NCI-H510A (cell line): ENCODE measurements at places on chromosomes 5 and 9.

DNA sequence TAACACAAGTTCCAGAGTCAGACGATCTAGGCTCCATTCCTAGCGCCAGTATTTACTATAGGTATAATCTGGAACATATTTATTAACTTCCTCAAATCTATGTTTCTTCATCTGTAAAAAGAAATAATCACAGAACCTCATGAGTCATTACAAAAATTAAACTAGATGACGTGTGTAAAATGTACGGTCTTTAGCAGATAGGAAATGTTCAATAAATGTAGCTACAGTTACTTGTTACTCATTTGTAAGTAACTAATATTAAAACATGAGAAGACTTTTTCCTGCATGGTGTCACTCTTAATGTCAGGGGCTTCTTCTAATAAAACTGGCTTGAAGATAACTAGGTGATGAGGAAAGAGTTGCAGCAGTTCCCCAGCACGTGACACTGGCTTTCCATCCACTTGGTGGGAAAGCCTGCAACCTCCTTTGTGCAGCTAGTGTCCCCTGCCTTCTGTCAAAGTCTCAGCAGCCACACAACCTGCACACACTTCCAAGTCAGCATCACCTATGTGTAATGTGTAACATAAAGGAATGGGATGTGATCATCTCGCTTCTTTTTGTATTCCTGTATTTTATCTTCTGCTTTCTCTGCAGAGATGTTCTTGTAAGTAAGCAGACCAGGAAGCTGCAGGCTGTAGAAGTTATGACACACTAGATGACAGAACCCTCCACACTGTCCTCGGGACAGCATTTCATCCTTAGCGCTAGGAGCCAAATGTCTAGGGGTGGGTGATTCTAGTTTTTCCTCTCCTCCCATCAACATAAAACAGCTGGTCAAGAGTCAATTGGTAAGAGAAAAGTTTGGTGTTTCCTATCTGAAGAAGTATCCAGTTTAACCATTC lies 1.8 kb upstream of the JAKMIP2 start:
- DNase-seq: no peak

- no peak for DNase-seq
Observed at GRCh38 chr5:109681763-109682162, 8.0 kb upstream of the MAN2A1 start.

DNA sequence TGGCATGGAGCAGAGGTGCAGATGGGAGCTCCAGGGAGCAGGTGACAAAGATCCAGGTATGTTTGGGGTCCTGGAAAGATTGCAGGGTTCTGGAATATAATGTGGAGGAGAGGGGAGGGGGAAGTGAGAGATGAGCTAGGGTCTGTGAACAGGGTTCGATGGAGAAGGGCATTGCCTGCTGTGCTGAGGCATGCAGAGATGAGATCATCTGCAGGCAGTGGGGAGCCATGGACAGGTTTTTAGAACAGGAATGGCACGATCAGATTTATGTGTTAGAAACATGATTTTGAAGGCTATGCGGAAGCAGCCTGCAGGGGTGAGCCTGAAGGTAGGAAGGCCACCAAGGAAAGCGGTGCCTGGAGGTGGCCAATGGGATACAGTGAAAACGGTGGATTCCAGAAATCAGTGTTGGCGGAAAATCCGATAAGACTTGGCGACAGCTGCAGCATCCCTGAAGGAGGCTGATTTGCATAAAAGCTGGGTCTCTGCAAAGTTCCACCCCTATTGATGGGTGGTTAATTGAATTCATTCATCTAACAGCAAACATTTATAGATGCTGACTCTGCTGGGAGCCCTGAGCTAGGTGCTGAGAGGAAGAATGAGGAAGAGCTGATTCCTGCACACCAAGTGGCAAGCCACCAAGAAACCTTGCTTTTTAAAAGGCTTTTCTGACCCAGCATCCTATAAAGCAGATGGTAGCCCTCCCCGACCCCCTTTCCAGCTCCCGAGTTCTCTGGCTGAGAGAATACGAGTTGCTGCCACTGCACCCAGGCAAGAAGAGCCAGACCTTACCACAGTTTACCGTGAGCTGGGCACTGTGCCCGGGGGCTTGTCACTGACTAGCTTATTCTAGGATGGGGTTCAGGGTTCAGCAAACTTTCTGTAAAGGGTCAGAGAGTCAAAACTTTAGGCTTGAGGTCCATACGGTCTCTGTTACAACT lies 139.2 kb upstream of the SMIM23 start:
- DNase-seq: no peak

DNA sequence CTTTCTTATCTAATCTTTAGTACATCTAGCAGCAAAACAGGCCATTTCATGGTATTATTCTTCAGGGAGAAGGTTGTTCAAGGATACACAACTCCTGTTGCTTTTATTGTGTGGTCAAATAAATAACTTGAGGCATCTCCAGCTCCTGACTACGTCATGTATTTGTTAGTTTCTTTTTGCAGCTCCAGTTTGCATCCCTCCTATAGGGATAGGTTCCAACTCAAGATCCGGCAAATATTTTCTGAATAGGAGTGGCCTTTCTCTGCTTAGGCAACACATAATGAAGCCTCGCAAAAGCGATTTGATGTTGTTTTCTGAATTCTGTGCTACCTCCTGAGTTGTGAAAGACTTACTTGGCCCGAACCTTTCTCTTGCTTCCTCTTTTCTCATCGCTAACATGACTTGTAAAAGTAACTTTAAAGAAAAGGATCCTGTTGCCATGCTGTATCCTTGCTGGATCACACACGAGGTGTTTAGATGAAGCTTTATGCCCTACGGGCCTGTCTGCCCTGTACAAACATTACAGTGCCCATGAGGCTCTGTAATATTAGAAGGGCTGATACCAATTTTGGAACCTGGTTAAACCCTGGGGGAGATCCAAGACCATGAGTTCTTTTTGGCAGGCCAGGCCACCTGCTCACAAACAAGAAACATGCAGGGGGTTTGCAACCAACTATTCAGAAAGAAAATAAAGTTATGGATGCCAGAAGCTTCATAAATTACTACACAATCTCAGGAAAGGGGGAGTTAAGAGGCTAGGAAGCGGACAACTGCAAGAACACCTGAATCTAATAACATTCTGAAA lies 149.8 kb upstream of the FGF10 start:
- DNase-seq: no peak

DNA sequence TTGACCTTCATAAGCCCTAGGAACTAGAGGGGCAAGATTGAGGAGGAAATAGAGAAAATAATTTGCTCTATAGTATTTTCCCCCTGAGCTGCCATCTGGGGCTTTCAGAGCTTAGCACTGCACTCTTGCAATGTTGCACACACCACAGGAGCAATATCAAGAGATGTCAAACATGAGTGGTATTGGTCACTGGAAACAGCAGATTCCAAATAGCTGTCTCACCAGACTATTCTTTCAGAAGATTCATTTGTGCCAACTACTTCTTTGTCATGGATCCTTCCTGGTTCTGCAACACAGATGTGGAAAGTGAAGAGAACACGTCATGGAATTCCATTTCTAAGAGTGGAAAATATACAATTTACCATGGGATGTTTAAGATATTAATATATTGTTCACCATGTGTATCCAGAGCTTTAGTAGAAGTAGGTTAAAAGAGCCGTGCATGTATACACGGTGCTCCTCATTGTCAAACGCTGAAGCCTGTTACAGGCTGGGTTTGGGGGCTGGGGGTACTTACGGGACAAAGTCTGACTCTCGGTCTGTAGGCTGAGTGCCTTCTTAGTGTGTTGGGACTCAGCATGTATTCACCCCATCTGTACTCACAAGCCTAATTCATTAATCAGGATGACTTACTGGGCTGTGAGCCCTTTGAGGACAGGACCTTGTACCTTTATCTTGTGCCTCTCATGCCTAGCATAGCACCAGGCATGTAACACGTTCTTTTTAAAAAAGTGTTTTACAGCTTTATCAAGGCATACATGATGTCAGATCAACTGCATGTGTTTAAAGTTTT lies 31.4 kb upstream of the GDNF start:
- DNase-seq: no peak

DNA sequence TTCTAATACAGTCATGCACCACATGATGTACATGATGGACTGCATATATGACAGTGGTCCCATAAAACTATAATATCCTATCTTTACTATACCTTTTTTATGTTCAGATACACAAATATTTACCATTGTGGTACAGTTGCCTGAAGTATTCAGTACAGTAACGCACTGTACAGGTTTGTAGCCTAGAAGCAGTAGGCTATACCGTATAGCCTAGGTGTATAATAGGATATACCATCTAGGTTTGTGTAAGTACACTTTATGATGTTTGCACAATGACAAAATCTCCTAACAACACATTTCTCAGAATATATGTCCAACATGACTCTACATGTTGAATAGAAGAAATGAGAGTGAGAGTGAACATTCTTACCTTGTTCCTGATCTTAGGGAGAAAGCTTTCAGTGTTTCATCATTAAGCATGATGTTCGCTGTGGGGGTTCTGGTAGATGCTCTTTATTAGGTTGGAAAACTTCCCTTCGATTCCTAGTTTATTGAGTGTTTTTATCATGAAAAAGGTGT lies 31.8 kb downstream of the AMBP start:
- DNase-seq: no peak

- DNase-seq: no peak
Observed at GRCh38 chr5:219460-219863, 1.3 kb downstream of the SDHA start.

GRCh38 chr5:101346906-101347305 lies 443.8 kb upstream of the ST8SIA4 start:
- no peak for DNase-seq

- peak; percentile 5 for DNase-seq
Observed at GRCh38 chr5:66597183-66597757, 1.1 kb downstream of the MAST4 start.

GRCh38 chr5:8081179-8081578 lies 212.2 kb downstream of the MTRR start:
- peak; percentile 60 for DNase-seq

GRCh38 chr9:71763832-71764231 lies 4.5 kb downstream of the CEMIP2 start:
- DNase-seq: no peak
